Dorsolateral prefrontal cortex (tissue), 122 donors: ENCODE measurements at places on chromosomes 3 and 15. TPM values are rescaled to one million over a fixed set of nuclear protein-coding genes. Genes with fewer than 3 reads are reported as not detected.

CLRN1 gene
- not detected for total RNA-seq

ACTRT3 gene
- total RNA-seq, result 2.2 TPM

NFKBIZ gene
- total RNA-seq, result 13.9 TPM

HYAL1 gene
- 3.0 TPM for total RNA-seq

TMCO5A gene
- not detected for total RNA-seq

NDN gene
- 67.9 TPM for total RNA-seq

CACNA2D2 gene
- 18.7 TPM for total RNA-seq

NPAP1 gene
- total RNA-seq, result 0.89 TPM

KLHL6 gene
- 0.52 TPM for total RNA-seq

IGDCC3 gene
- 2.5 TPM for total RNA-seq

SAMMSON gene
- 0.89 TPM for total RNA-seq

A4GNT gene
- not detected for total RNA-seq

CLK3 gene
- 68.4 TPM for total RNA-seq

CHST13 gene
- 0.67 TPM for total RNA-seq

PSMD2 gene
- total RNA-seq, result 213 TPM

CHMP2B gene
- total RNA-seq, result 38.8 TPM

SI gene
- not detected for total RNA-seq

IL5RA gene
- total RNA-seq, result not detected

OIP5 gene
- total RNA-seq, result not detected

KBTBD12 gene
- 9.1 TPM for total RNA-seq

RBPMS2 gene
- 7.0 TPM for total RNA-seq

TERC gene
- total RNA-seq, result 12.2 TPM

FSTL1 gene
- 36.7 TPM for total RNA-seq

SLC28A2 gene
- not detected for total RNA-seq

GOLGA8N gene
- 21.9 TPM for total RNA-seq

AMT gene
- total RNA-seq, result 9.2 TPM

C3orf80 gene
- total RNA-seq, result 19.2 TPM

TGM4 gene
- total RNA-seq, result not detected

ACP3 gene
- 0.81 TPM for total RNA-seq

SPINT1 gene
- 2.6 TPM for total RNA-seq
